ENCODE measurements at places on chromosomes 12 and 14.
A peak's percentile ranks its signal among the peaks of the same experiment; 100 is the strongest.

DNA sequence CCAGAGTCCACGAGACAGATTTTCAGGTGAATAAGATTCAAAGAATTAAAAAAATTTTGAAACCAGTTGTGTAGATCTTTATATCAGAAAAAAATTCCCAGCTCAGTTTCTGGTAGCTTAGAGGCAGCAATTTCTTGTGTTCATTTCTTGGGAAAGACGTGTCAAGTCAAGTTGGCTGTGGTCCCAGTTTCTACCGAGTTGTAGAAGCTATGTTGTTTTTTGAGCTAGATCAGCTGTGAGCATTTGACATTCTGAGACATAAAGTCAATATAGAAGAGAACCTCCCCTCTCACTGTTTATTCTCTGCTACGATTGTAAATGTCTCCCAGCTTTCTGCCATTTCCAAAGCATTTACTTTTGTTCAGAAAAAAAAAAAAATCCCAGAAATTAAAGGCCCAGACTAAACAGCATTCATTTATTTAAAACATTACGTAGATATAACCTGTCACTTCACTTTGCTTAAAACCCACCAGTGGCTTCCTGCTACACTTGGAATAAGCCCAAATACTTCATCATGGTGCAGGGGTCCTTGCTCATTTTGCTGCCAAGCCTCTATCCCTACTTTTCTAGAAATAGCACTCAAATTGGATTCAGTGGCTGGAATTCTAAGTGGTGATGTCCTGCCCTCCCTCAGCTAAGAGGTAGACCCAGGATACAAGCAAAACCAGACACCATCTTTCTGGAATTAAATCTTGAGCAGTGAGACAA, 20.6 kb upstream of the PYGL start:
- DNase-seq, result peak; percentile 79

- peak; percentile 94 for DNase-seq
These were observed at the start of gene SNRPF for GRCh38 chr12:95858451-95859343. Gene SNRPF (plus strand): TSS chr12:95858952. CDS start chr12:95859074, 122 bp downstream.

DNA sequence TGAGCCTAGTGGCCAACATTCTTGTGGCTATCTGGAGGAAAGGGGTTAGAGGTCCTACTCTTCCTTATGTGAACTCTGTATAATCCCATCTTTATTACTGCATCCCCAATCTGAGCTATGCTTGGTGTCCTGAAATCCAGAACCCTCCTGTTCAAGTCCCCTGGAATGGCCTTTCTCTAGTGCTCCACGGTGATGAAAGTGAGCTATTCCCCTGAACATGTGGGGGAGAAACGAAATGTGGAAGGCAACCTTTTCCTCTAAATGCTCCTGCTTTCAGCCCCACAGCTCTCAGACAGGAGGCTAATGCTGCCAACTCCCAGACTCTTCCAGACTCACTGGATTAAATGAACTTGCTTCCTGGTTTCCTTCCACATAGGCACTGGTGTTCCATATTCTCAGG, 2.5 kb upstream of the PGAM5 start:
- no peak for DNase-seq

DNA sequence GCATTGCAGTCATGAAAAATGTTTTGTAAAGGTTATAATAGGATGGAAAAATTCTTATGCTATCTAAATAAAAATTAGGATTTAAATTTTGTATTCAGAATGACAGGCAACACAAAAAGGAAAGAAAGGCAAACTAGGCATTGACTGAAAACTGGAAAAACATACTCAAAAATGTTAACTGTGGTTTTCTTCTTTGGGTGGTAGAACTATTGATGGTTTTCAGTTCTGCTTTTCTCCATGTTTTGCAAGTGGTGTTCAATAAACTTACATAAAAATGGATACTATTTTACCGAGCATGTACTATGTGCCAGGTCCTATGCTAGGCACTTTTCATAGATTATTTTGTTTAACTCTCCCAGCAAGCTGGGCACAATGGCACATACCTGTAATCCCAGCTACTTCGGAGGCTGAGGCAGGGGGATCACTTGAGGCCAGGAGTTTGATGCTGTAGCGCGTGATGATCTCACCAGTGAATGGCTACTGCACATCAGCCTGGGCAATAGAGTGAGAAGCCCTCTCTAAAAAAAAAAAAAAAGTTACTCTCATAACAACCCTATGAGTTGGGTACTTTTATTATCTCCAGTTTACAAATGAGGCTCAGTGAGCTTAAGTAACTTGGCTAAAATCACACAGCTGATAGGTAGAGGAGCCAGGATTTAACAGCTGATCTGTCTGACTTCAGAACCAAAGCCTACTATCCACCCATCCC, 26.3 kb upstream of the TCP11L2 start:
- no peak for DNase-seq

GRCh38 chr12:50074936-50075807, 10.0 kb upstream of the SMARCD1 start:
- peak; percentile 69 for DNase-seq

All from fibroblast of the conjunctiva (primary cell).